ENCODE measurements at places on chromosomes 7 and 10. TPM values are rescaled to one million over a fixed set of nuclear protein-coding genes. Genes with fewer than 3 reads are reported as not detected.

Gene CARD11
- 108 TPM for total RNA-seq

DNA sequence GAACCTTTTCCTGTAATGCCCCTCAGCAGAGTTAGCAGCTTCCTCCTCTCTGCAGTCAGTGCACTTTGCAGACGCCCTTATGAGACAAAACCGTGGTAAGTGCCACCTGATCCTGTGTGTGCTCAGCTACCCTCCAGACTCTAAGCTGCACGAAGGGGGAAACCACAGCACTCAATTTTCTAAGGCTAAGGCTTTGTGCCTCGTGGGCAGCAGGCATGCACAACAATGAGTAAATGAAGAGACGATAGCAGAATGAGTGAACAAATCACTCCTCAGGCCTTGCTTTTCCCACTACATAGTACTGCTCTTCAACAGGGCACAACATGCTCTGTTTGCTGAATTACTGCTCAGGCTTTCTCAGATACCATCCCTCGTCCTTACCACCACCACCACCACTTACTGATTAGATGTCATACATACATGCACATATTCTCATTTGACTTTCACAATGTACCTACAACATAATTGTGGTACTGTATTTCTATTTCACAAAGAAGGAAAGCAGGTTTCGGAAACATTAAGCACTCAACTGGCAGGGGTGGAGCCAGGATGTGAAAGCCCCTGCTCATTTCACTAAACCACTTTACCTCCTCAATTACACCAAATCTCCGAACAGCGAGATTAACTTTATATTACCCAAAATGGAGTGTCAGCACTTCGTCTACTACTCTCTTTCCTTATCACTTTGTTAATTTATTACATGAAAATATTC, 85.4 kb downstream of the ICA1 start:
- peak overlapping the region; percentile 63 for H3K4me3 ChIP-seq
- H3K4me1 ChIP-seq = peaks cover 42% of the 10 kb centered on the region
- peak; percentile 74 for DNase-seq
- no peaks in the 10 kb centered on the region for H3K36me3 ChIP-seq
- H3K27me3 ChIP-seq = no peaks in the 10 kb centered on the region

- H3K4me1 ChIP-seq = no peaks in the 10 kb centered on the region
- H3K36me3 ChIP-seq = no peaks in the 10 kb centered on the region
- H3K27ac ChIP-seq = no peak overlapping the region
Observed at GRCh38 chr7:119561751-119562150, 711.2 kb upstream of the KCND2 start.

DNA sequence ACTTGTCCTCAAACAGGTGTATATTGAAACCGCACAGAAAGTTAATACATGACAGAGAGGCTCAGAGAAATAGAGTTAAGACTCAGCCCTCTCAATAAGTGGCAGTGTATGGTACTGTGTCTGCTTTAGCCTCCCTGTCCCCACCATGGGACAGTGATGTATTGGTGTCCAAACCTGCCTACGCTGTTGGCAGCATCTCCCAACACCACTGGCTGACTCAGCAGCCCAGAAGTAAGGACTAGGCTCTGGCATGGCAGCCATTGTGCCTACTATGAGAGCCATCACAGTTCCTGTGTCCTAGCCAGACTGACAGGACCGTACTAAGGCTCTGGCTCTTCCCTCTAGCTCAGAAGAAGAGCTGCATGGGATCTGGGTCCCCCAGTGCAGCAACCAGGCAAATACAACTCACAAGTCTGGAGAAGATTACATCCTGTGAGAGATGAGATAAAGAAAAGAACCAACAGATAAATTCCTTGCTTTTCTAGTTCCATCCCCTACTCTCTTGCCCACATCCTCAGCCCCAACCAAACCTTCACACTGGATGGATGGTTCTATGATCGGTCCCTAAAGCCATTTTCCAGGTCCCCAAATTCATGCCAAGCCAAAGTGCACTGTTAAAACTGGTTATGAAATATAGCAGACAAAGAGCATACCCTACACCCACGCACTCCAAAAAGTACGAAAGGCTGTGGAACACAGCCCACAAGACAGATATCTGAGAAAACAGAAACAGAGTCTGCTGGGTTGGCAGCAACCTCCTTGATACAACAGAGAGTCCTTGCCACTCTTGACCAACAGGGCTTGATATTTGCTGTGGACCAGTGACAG, 44.1 kb upstream of the DMTF1 start:
- no peaks in the 10 kb centered on the region for H3K36me3 ChIP-seq

All from activated CD4-positive, alpha-beta T cell treated with anti-CD3 and anti-CD28 coated beads for 36 hours (primary cell).